ENCODE measurements at places on chromosomes 2 and 18. TPM values are rescaled to one million over a fixed set of nuclear protein-coding genes. Genes with fewer than 3 reads are reported as not detected.
A peak's percentile ranks its signal among the peaks of the same experiment; 100 is the strongest.

Gene DSC3
- not detected for total RNA-seq

Gene ZNG1B
- total RNA-seq, result 32.4 TPM

Gene ASXL3
- total RNA-seq, result not detected

Gene APCDD1
- not detected for total RNA-seq

Gene AOX1
- not detected for total RNA-seq

Gene GALNT14
- not detected for total RNA-seq

Gene UGT1A5
- not detected for total RNA-seq

Gene POTEC
- not detected for total RNA-seq

Gene CPLX4
- total RNA-seq, result not detected

Gene TSN
- 66.8 TPM for total RNA-seq

Gene MBP
- total RNA-seq, result 70.7 TPM

Gene UGT1A8
- not detected for total RNA-seq

GRCh38 chr2:116162395-116162794, 1652.1 kb upstream of the DDX18 start:
- no peak for DNase-seq

DNA sequence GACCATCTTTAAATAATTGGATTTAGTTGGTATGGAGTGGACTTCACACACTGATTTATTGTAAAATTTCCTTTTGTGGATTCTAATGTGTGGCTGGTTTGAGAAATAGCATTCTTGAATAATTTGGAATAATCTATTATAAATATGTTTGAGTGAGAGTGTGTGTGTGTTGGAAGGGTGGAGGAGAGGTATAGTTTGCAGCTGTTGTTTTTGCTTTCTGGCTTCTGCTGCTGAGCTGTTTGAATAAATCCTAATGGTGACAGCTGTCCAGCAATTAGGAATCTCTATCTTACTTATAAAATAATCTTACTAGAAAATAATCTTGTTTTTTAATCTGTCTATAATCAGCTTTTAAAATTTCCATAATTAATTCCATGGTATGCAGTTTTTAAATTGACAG, 1283.0 kb upstream of the CDH2 start:
- no peak for DNase-seq

GRCh38 chr2:30559544-30560275, 112.7 kb downstream of the LCLAT1 start:
- DNase-seq, result no peak

DNA sequence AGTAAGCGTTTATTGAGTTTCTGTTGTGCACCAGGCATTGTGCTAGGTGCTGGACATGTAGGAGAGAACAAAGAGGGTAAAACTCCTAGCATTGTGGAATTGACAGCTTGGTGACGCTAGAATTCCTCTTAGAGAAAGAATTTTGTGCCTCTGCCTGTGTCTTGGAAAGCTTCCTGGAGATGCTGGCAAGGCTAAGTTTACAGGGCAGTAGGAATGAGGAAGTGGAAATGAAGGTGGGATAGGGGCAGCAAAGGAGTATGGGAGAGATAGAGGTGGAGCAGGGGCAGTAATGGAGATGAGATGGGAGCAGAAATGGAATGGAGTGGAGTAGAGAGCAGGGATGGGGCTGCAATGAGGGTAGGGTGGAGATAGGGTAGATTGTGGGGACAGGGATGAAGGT, 29.8 kb downstream of the GPR39 start:
- DNase-seq, result no peak

- peak; percentile 20 for DNase-seq
These were observed 15.1 kb upstream of the NMUR1 start for GRCh38 chr2:231545105-231545902.

- no peak for DNase-seq
These were observed 110.5 kb downstream of the ACKR3 start for GRCh38 chr2:236679884-236680860.

- no peak for DNase-seq
These were observed 321.4 kb downstream of the IRS1 start for GRCh38 chr2:226478109-226478809.

GRCh38 chr2:147628971-147629421, 215.8 kb upstream of the ACVR2A start:
- DNase-seq, result no peak

DNA sequence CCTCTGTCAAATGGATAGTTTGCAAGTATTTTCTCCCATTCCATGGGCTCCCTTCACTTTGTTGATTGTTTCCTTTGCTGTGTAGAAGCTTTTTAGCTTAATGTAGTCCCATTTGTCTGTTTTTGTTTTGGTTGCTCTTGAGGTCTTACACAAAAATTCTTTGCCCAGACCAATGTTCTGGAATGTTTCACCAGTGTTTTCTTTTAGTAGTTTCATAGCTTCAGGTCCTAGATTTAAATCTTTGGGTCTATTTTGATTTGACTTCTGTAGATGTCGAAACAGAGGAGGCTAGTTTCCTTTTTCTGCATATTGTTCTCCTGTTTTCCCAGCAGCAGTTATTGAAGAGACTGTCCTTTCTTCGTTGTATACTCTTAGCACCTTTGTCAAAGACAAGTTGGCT, 351.6 kb downstream of the PTPRM start:
- no peak for DNase-seq

- no peak for DNase-seq
These were observed 212.1 kb downstream of the LRRTM1 start for GRCh38 chr2:80092474-80092873.

DNA sequence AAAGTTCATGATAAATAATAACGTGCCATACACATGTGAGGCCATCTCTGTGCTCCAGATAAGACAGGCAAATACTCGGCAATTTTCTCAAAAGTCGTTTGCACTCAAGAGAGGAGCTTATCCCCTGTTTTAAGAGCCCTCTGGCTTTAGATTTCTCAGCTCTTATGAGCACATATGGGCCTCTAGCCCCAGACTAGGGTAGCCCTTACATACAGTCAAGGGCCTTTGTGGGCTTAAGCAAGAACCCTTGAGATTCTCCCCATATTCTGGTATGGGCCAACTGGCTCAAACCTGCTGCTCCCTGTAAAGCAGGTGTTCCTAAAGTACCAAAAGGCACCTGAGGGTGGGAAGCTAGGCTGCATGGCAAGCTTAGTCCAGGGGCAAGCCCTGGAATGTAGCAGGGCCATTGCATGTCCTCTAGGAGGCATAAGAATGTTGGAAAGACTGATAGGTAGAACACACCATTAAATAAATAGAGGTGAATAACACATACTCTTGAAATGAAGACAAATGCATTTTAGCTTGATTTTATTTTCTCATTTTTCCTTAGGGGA, 66.1 kb downstream of the FASTKD2 start:
- no peak for DNase-seq

- DNase-seq, result no peak
These were observed 234.7 kb downstream of the TTC32 start for GRCh38 chr2:19667085-19667484.

DNA sequence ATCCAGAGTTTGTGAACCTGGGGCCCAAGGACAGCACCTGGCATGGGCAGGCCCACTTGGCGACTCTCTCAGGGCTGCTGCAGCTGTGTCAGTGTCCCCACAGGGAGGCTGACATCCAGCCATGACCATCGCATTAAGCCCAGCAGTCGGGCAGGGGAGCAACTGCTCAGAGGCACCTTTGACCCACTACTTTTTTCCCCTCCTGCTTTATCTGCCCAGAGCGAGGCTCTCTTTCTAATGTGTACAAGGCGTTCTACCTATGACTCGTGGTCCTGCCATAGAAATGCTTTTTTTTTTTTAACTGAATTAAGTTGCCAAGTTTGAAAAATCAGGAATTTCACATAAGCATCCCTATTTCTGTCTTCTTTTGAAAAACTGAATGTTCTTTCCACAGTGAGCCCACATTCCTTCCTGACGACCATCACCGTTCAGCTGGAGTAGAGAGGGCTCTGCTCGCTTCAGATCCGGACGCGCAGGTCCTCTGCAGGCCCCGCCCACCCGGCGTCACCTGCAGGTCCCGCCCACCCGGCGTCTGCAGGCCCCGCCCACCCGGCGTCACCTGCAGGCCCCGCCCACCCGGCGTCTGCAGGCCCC, 403 bp upstream of the CLUL1 start:
- no peak for DNase-seq

GRCh38 chr2:24342110-24342910, 18.0 kb downstream of the ITSN2 start:
- no peak for DNase-seq

DNA sequence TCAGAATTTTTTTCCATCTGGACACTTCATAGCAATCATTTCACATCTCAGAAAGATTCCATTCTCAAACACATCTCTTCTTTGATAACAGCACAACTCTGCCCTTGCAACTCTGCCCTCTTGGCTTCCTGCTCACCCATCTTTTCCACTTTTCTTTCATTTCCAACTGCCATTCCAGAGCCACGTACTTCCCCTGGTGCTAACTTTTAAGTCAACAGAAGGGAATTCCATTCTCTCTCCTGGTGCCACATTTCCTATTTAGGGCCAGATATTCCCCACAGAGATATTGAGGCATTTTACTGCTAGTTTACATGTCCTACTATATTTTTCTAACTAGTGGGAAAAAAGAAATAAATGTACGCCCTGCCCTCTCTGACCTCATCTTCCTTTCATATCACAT, 590.2 kb downstream of the ARHGAP15 start:
- DNase-seq, result no peak

DNA sequence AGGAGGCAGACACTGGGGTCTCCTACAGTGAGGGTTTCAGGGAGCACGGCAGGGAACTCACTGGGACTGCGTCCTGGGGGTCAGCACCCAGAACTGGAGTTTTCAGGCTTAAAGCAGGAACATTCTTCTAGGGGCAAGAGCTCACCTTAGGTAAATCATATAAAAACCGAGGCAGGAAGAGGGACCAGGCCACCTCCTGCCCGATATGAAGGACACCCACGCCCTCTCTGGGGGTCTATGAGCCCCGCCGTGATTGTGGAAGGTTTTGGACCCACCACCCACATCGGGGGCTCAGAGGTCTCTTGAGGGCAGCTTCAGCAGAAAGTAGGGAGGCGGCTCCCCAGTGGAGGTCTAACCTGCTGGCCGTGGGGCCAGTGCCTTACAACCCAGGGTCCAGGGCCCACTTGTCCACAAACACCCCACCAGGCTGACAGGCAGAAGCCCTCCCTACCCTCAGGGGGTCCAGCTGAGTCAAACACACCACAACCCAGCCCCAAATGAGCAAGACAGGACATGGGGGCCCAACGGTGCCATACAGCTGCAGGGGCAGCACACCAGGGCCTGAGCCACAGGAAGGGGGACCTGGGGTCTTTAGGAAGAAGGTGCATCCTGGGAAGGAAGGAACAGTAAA, 25.3 kb downstream of the CROCC2 start:
- no peak for DNase-seq

GRCh38 chr18:38368886-38369285, 803.3 kb upstream of the CELF4 start:
- no peak for DNase-seq

- no peak for DNase-seq
These were observed 390.2 kb upstream of the TMEFF2 start for GRCh38 chr2:192584976-192585375.

GRCh38 chr2:181332044-181332605, 125.1 kb upstream of the ITGA4 start:
- no peak for DNase-seq

- DNase-seq, result no peak
These were observed 600.7 kb downstream of the IRS1 start for GRCh38 chr2:226198956-226199355.

GRCh38 chr2:33104726-33105125, 158.0 kb downstream of the LTBP1 start:
- DNase-seq, result no peak

- no peak for DNase-seq
These were observed 25.0 kb downstream of the POLI start for GRCh38 chr18:54294274-54294673.

- DNase-seq, result no peak
These were observed 855.4 kb upstream of the CELF4 start for GRCh38 chr18:38421021-38421420.

- no peak for DNase-seq
These were observed 69.9 kb upstream of the MAPRE2 start for GRCh38 chr18:34971313-34971712.

- DNase-seq, result no peak
These were observed 47.7 kb upstream of the SMIM21 start for GRCh38 chr18:75475228-75475627.

GRCh38 chr2:24826773-24827145, 33.5 kb downstream of the CENPO start:
- no peak for DNase-seq

GRCh38 chr18:5772306-5773105, 122.8 kb downstream of the TMEM200C start:
- no peak for DNase-seq

DNA sequence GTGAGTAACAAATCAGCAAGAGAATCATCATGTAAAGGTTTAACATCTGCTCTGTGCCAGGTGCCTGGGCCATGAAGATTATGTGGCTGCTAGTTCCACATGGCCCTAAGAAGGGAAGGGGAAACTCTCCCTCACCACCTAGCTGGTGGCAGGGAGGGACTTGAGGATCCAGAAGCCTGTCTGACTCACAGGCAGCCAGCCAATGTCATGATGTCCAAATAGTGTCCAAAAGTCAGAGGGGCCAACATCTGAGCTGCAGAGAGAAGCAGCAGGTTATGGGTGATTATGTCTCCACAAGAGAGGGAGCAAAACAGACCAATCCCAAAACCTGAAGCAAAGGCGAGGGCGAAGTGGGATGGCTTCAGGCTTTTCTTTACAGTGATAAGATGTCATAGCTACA, 61.9 kb upstream of the SPP2 start:
- no peak for DNase-seq

GRCh38 chr2:160033732-160034392, 28.6 kb downstream of the PLA2R1 start:
- no peak for DNase-seq

DNA sequence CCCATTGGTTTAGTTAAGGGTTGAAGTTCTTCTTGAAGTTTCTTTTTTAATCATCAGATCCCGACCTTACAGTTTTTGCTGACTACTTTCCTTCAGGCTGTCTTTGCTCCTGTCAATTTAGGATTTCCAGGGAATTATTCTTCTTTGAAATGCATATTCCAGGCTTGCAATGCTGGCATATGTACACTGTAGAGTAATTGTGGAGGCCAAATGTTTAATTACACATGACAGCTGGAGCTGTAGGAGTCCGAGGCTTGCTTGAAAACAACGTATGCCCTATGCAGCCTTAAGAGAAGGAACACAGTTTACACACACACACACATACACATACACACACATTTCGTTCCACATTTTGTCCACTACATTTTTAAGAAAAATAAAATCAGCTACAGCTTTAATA, 602.3 kb downstream of the TMEM182 start:
- no peak for DNase-seq

DNA sequence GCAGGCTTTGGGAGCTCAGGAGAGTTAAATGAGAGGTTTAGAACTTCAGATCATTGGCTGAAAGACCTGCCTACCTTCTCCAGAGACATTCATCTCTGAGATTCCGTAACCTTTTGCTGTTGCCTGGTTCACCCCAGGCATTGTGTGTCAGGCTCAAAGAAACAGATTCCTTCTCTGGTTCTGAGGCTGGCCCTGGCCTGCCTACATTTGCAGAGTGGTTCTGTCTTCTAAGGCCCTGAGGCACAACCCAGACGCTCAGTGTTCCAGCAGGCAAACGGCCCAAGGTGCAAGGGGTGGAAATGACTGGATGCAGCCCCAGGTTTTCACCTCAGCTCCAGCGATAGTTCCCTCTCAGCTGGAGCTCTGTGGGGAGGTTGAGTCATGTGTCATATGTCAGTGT, 48.3 kb downstream of the MYO3B start:
- no peak for DNase-seq
